AG04449 (cell line): ENCODE measurements at places on chromosomes 12 and 14.

GRCh38 chr12:52603314-52603713, 2.1 kb upstream of the KRT72 start:
- no peak for DNase-seq

DNA sequence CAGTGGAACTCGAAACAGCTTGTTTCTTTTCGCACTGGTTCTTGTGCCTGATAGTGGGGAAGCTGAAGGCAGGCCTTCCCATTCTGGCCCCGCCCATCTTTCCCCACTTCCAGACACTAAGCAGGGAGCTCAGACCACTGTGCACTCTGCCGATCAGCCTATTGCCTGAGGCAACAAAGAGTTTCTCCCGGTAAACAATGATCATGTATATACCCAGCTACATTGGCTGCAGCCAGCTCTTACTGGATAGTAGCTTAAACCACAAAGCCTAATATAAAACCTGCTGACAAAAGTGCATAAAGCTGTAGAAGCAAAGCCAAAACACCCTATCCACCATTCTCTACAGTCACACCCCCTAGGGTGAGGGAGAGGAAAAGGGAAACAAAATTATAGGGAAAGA, 24.7 kb upstream of the GLIPR1 start:
- no peak for DNase-seq

DNA sequence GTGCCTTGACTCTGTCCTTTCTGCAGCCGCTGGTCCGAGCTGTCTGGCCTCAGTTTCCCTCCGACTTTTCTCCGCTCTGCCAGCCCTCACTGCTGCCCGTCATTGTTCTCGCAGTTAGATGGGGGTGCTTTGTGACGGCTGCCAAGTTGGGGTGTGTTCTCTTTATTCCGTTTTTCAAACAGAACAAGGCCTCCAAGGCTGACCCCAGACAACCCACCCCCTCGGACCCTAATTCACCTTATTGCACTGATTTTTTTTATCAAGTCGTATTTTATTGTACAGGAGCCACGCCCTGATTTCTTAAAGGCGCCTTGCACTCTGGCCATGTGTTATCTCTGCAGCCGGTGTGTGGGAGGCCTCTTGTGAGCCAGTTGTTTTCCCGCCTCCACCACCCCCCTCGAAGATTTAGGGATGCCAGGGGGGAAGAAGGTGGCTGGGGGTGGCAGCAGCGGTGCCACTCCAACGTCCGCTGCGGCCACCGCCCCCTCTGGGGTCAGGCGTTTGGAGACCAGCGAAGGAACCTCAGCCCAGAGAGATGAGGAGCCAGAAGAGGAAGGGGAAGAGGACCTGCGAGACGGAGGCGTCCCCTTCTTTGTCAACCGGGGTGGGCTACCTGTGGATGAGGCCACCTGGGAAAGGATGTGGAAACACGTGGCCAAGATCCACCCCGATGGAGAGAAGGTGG, 1.3 kb downstream of the VASH1 start:
- no peak for DNase-seq

DNA sequence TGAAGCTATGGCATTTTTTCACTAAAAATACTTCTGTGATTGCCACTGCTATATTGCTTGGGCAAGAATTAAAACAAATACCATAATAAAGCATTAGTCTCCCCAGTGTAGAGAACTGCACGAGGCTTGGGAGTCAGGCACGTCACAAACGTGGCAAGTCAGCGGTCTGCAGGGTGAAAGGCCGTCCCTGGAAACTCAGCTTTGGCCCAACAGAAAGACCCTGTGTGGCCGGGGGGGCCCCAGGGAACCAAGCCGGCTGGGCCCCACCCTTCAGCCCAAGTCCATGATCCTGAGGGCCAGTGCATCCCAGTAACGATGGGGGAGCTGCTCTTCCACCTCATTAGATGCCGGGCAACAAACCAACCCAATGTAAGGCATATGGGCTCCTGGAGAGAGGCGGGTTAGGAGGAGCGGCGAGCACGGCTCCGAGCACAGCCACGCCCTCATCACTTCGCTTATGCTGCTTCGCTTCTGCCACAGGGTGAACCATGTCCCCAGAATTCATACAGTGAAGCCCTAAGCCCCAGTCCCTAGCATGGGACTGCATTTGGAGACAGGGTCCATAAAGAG, 50.9 kb upstream of the GPR68 start:
- no peak for DNase-seq

DNA sequence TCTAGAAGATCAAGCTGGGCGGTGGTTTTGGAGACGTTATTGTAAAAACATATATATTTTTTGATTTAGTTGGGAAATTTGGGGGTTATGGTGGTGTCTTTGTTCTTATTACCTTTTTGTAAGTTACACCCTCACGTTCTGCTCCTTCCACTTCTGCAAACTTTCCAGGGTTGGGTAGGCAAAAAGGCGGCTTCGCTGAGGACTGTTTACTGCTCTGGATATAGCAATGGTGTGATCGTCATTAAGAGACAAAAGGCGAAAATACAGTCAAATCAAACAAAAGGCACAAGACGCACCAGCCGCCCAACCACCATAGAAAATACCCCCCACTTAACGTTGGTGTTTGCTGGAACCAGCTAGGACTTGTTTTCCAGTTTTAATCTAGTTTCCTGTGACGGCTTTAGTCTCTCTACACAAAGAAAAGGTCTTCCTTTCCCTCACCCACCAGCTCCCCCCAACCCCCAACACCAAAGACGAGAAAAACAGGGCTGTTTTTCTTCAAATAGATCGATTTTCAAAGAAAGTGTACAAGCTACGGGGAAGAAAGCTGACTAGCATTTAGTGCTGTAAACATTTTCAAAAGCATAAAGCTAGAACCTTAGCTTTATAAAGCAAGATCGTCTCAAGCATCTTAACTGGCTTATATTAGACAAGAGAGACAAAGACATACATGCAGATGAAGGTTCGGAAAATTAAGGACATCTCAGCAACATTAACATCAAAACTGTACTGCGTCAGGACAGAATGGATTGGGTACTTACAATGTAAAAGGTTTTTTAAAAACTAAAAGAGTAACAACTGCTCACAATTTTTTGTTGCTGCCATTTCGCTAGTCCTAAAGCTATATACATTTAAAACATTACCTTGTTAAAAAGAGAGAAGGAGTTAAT, 2.0 kb upstream of the SETD1B start:
- no peak for DNase-seq

DNA sequence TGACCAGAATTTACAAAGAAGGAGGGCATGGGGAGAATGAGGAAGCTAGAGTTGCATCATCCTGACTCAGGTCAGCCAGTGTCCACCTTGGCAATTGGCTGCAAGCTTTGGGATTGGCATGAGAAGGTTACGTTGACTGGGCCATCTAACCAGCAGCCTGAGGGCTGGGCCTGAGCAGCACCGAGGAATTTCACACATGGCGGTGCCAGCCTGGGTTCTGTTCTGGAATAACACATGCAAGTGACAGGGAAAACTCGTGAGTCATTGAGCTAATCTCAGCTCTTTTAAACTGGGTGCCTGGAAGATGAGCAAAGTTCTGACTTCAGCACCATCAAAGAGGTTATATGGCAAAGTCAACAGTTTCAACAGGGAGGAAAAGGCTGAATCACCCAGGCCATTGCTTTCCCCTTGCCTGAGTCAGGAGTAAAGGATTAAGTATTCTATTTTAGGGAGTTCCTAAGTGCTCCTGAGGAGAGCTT, 543.2 kb upstream of the TBX3 start:
- peak; percentile 77 for DNase-seq

- DNase-seq: no peak
Observed at GRCh38 chr12:124369827-124370378, 75.0 kb downstream of the RFLNA start.

GRCh38 chr12:22539055-22539454, 5.3 kb downstream of the C2CD5 start:
- DNase-seq: no peak

DNA sequence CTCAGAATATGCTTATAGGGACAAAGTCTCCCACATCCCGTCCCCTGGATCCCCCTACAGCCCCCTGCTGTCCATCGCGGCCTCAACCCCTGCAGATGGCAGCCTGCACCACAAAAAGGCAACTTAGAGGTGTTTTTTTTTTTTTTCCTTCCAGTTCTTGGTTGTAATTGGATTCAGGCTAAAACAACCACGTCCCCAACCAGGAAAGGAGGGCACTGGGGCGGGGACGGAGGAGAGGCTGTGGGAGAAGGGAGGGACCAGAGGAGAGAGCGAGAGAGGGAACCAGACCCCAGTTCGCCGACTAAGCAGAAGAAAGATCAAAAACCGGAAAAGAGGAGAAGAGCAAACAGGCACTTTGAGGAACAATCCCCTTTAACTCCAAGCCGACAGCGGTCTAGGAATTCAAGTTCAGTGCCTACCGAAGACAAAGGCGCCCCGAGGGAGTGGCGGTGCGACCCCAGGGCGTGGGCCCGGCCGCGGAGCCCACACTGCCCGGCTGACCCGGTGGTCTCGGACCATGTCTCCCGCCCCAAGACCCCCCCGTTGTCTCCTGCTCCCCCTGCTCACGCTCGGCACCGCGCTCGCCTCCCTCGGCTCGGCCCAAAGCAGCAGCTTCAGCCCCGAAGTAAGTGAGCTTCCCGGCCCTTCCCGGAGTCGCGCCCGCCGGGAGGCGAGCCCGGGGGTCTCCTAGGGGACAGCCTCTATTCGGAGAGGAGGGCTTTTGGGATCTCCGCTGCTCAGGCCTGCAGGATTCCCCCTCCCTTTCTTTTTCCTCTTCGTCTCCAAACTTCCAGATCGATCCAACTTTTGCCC, at the start of gene MMP14:
MMP14 (plus strand) TSS at position 285 of the 813 bp plus-strand sequence; CDS start at position 518, 233 bp downstream.
- no peak for DNase-seq

DNA sequence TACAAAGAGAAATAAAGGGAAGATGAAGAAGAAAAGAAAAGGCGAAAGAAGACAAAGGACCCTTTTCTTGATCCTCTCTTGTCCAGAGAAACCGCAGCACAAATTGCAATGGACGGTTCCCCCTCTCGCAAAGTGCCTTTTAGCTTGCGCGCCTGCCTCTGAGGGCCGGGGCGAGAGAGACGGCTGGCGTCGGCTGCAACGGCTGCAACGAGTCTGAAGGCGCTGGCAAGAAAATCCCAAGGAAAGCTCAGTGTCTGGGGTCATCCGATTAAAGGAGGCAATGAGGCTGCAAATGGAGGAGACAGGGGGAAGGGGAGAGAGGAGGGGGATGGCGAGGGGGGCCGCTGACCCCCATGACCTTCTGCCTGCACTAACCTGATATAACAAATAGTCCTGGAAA, 671.5 kb downstream of the MED13L start:
- no peak for DNase-seq

GRCh38 chr12:18284386-18284785, 23.1 kb downstream of the PIK3C2G start:
- no peak for DNase-seq

- DNase-seq: no peak
Observed at GRCh38 chr12:93261505-93262094, 116.1 kb upstream of the NUDT4 start.
